ENCODE measurements at places on chromosomes 3 and 15.
A peak's percentile ranks its signal among the peaks of the same experiment; 100 is the strongest.

DNA sequence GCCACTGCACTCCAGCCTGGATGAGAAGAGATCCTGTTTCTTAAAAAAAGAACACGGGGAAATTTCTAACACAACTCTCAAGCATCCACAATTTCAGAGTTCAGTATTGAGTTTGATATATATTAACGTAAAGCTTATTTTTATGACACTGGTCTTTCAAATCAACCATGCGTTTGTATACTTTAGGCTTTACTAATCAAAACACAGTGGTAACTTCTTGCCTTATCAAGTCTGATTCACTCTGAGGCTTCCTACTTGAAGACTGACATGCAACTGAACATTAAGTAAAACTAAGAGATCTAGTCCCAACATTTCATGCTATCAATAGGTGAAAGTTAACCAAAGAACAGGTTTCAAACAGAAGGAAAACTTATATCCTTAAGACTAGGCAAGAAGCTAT lies 46.7 kb downstream of the PRTG start:
- DNase-seq: no peak

DNA sequence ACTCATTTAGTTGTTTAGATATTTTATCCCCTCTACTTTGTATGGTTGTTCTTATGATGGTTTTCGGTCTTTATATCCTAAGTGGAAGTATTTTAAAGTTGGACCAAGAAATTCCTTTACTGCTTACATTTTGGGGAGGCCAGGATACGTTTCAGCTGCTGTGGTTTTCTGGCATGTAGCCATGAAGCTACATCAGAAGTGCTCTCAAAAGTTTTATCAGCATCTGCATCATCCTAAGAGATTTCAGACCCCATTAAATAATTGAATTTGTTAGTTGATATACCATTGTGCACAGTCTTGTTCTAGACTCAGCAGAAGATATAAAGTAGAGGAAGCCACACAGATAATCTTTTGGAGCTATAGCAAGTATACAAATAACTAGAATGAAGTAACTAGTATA lies 50.1 kb upstream of the SKOR1 start:
- DNase-seq: no peak

DNA sequence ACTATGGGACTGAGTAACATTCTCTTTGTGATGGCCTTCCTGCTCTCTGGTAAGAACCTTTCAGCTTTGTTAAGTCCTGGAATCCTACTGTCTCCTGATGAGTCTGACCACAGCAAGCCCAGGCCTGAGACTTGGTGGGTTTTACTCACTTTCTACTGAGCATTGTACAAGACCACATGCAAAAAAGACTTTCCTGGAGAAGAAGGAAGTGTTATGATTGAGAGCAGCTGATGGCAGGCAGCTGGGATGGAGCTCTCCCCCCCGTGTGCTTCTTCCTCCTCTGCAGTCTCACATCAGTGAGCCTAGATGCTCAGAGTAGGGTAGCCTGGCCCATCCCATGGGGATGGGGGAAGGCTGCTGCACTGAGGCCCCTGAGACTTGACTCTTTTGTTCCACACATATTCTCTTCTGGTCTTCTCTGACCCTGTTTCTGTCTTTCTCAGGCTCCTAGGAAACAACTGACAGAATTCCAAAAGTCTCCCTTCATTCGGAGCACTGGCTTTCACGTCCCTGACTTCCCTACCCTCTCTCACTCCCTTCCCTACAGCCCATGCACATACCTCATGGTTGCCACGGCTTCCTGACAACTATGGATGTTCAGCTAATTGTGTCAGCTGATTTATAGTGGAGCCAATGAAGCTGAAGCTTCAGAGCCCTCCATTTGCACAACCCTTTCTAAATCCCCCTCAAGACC lies 36.6 kb downstream of the CD86 start:
- DNase-seq: no peak

DNA sequence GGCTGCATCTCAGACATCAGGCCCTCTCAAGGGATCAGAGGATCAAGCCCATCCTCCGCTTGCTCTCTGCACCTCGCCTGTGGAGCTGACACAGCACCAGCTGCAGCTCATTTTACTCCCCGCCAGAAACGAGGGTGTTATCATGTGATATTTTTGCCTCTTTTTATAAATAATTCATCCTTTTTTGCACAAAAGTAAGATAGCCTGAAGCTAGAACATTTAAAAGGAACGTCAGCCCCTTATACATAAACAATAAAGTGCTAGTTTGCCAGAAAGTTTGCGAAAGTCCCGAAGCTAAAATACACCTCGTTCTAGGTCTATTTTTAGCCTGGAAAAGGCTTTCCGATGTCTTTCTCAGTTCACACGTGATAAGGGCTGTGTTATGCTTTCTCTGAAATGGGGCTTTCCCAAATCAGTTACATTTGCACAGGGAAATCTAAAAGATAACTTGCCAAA lies 9.6 kb upstream of the FAM174B start:
- no peak for DNase-seq

DNA sequence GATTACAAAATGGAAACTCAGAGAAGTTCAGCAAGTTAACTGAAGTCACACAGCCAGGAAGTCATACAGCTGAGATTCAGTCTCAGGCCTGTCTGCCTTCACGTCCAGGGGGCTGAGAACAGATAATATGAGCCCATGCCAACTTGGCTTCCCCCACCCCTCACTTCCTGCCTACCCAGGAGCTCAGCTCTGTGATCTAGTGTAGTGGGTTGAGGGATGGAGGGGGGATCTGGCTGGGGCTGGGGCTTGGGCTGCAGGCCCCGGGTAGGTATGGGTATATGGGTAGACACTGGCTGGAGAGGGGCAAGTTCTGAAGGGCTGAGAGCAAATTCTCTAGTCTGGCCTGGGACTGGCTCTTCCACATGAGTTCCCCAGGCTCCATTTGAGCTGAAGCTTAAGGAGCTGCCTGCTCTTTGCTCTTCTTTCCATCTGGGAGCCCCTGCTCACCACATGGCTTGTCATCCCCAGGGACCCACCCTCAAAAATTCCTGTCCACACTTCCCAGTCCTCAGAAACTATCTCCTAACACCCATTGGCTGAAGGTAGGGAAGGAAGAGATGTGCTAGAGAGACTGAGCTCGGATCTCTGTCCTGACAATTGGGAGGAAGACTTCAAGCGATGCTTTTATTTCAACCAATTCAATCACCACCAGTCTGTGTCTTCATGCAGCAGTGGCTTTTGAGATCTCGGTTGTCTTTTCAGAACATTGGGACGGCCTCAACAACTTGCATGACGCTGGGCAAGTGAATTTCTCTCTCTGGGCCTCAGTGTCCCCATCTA lies 2.0 kb downstream of the RASGRF1 start:
- no peak for DNase-seq

DNA sequence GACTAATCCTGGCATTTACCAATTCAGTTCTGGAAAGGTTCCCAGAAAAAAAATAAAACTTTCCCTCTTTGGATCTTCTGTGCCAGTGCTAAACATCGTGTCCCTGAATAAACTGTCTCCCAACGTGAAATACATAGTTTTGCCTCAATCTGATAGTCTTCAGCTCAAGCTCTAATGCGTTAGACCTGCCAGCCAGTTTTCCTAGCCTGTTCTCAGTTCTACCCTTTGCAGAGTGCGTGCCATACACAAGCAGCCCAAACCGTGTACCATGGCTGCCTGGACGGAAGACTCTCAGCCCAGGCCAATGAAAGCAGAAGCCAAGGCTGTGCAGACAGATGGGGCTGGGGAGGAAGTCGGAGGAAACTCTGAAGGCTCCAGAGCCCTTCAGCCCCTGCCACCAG lies 11.4 kb upstream of the OCA2 start:
- no peak for DNase-seq

- DNase-seq: no peak
These were observed 809.9 kb downstream of the MCTP2 start for GRCh38 chr15:95041297-95041696.

GRCh38 chr15:77350792-77351191 lies 69.1 kb downstream of the PEAK1 start:
- no peak for DNase-seq

- DNase-seq: no peak
These were observed 84.6 kb downstream of the CD47 start for GRCh38 chr3:108006077-108006771.

DNA sequence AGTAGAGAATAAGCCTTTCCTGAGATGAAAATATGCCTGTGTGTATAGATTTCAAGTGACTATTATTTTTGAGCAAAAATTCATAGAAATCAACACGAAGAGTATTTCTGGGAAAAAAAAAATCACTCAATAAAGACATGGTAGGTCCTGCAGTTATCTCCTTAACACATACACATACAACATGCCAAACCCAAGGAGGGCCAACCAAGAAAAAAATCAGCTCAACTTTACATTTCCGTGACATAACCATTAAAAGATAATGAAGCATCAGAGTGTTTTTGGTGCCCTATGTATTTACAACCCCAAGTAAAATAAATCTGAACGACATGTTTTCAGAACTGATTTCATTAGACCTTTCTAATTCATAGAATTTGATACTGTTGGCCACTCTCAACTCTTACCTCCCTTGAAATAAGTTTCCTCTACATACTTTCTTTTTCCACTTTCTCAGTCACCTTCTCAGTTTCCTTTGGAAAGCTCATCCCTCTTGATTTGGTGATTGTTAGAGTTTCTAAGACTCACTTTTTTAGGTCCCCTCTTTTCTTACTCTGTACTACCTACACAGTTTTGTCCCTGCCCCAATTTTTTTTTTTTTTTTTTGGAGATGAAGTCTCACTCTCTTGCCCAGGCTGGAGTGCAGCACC lies 162.3 kb downstream of the TBL1XR1 start:
- DNase-seq: no peak

DNA sequence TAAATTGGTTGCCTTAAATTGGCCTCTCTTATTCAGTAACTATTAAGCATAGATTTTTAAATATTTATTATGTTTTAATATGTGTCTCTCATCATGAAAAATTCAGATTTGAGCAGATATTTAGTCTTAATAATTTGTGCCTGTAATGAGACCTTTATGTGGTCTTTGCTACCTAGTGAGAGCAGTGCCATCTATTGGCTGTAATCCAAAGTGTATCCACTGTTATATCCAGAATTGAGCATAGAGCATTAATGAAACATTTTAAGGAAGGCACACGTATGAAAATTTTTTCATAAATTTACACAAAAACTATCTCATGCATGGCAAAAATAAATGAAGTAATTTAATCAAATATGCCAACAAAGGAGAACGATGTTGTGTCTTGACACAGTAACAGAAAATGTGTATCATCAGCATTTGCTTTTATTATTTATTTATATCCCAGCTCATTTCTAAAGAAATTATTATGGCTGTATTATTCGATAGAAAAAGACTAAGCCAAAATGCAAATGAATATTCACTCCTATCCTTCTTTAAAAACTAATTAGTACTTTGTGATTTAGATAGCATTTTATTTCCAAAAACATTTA lies 203.5 kb downstream of the RSRC1 start:
- peak; percentile 45 for DNase-seq

GRCh38 chr15:55829826-55830225 lies 86.9 kb upstream of the PRTG start:
- no peak for DNase-seq

- DNase-seq: no peak
These were observed 739.0 kb upstream of the NECTIN3 start for GRCh38 chr3:110332629-110333028.

DNA sequence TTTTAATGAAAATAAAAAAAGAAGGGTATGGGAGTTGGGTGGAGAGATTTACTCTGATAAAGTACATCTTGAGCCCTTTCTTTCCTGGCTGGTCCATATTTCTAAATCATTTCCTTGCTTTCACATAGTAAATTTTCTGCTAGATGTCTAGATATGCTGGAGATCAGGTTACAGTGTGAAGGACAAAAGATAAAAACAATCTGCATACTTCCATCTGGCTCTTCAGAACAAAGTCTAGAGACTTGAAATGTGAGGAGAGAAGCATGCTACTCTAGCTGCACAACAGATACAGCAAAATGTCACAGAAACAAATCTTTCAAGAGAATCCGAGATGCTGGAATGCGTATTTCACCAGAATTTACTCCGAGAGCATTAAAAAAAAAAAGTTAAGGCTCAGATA lies 42.2 kb downstream of the FOXP1 start:
- DNase-seq: no peak

DNA sequence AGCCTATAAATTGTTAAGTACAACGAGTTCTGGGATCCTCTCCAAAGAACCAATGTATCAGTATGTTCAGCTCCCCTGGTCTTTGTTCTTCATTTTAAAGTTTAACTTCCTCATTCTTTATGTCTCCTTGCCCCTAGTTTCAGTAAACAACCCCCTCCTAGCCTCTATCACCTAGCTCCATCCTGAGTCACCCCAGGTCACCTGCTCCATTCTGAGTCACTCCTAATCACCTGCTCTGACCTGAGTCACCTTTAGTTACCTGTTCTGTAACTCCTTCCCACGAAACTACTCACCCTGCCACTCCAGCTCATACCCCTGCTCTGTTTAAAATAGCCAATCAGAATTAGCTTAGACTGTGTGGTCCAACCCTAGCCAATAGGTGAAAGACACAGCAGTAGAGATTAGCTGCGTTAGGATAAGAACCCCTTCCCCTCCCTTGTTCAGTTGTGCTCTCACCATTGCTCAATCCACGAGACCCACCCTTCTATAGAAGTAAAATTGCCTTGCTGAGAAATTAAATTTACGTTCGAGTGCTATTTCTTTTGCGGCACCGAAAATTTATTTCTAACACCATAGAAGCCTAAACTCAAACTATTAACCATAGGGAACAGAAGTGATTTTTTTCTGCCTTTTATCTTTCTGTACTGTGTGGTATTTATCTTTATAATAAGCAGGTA lies 245.0 kb upstream of the ADAMTS9 start:
- DNase-seq: no peak

- no peak for DNase-seq
These were observed 314.2 kb downstream of the NTRK3 start for GRCh38 chr15:87942316-87942715.

DNA sequence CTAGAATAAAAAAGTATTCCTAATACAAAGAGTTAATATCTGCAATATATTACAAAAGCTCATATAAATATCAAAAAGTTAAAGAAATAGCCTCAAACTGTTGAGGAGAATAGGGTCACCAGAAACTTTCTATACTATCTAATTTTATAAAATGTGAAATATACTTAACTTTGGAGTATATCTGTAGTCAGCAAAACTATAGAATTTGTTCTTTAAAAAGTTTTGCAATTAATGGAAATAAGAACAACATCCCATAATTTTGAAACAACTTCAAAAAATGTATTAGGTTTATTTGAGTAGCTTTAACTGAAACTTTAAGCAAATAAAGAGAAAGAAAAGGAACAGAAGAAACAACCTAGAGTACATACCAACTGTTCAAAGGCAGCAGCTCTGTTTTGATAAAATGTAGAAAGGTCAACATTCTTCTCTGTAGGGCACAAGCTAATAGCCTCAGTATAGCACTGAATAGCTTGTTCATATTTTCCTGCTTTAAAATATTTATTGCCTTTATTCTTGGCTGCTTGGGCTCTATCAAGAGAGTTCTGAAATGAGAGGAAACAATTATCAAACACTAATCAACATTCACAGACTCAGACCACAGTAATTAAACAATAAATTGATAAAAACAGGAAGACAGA lies 14.3 kb downstream of the TOMM70 start:
- no peak for DNase-seq

DNA sequence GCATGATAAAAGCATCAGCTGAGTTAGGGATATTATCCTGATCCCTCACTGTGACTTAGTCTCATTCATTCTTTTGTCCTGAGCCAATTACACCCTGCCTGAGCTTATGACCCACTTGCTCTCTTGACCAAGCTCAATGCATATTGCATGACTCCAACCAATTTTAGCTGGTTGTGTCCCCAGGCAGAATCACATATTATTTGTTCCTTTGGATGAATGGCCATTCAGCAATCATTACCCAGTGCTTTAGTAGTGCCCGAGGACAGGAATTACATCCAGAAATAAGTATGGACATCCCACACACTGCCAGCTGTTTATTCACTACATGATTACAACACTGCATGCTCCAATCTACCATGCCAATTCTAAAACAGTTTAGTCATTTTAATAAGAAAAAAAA lies 322.5 kb downstream of the ZBBX start:
- DNase-seq: no peak
